Fibroblast of gingiva (primary cell): ENCODE measurements at places on chromosomes 1 and 21.

DNA sequence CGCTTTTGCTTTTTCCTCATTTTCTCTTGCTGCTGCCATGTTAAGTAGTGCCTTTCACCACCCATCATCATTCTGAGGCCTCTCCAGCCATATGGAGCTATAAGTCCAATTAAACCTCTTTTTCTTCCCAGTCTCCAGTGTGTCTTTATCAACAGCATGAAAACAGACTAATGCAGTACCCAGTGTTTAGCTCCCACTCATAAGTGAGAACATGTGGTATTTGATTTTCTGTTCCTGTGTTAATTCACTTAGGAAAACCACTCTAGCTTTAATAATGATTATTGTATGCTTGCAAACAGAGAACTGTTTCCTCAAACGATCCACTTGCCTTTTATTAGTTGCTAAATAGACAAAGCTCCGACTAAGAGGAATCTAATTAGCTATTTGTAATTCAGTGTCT lies 43.3 kb downstream of the IL23R start:
- no peak for DNase-seq

DNA sequence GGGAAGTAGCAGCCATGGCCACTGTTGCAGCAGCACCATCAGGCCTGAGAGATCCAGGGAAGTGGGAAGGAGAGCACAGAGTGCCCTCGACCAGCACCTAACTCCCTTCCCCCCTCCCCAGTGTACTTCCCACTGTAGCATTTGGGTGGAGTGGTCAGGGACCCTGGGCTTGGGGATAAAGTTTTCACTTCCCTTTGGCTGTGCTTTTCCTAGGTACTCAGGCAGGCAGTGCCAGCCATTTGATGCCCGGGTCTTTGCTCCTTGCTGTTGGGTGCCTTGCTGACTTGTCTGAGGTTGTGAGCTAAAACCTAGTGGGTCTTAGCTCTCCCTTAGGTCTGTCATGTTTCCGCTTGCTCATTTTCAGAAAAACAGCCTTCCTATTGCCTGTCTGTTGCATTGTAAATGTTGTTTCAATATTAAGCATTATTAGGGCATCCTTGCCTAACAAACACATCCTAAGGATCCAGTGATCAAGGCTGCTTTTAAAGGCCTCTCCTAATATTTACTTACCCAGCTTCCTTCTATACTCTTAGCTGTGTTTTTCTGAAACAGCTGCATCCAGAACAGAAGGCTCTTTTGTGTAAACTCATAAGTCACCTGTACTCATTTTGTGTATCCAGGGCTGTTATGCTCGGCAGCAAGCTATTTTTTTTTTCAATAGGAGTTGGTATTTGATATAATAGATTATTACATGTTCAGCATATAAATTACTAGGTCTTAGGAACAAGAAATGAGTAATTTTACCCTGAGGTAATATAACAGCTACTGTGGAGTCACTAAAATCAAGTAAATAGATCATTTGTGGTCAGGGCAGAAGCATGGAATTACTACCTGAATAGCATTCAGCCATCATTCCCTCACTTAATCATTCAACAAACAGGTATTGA lies 418.6 kb upstream of the PROX1 start:
- no peak for DNase-seq

DNA sequence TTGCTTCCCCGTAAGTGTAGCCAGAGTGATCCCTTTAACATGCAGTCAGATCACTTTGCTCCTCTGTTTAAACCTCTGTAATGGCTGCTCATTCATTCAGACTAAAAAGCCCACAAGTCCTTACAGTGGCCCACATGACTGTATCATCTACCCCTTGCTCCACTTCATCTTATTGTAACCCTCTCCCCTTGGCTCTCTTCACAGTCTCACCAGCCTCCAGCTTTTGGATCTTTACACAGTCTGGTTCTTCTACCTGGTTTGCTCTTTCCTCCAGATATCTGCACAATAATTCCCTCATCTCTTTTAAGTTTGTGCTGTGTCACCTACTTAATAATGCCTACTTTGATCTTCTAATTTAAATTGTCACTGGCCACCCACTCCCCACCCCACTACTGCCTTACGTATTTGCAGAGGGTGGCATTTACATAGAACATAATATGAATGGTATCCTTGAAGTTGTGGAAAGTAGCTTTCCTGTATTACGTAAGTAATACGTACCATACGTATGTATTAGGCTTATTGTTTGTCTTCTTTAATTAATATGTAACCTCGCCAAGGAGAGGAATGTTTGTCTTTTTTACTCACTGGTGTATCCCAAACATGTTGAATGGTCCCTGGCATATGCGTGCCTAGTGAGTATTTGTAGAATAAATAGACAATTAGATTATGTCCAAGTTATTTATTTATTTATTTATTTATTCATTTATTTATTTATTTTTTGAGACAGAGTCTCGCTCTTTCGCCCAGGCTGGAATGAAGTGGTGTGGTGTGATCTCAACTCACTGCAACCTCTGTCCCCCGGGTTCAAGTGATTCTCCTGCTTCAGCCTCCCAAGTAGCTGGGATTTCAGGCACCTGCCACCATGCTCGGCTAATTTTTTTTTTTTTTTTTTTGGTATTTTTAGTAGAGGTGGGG lies 48.6 kb downstream of the TSNAX start:
- no peak for DNase-seq

- DNase-seq: no peak
Observed at GRCh38 chr1:188244681-188245080, 1415.9 kb downstream of the PLA2G4A start.

GRCh38 chr1:26161415-26162219 lies 2.7 kb downstream of the FAM110D start:
- peak; percentile 42 for DNase-seq
